ENCODE measurements at places on chromosomes 6 and 20.

DNA sequence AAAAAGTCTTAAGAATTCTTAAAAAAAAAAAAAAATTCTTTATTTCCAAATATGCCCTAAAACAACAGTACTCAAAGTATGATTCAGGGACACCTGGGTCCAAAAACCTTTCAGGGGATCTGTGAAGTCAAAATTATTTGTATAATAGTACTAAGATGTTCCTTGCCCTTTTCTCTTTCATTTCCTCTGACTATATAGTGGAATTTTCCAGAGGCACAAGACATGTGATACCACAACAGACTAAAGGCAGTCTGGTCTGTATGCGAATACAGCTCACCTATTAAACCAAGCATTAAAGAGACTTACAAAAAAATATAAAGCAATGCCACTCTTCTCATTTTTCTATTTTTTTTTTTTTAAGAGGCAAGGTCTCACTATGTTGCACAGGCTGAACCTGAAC, 15.4 kb downstream of the NOL7 start:
- DNase-seq = no peak

DNA sequence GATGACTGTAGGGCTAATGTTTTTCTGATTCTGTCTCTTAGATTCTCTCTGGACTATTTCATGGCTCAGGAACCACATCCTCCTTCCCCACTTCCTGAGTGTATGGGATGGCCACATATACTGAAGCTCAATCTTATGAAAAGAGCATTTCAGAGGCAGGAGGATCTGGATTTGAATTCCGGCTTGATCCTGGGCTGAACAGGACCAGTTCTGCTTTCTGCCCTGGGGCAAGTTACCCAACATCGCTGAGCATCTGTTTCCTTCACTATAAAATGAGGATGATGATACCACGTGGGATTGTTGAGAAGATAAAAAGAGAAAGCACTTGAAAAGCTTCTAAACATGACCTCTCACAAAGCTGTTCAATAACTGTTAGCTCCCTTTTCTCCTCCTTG, 168.4 kb upstream of the TNFAIP3 start:
- no peak for DNase-seq

GRCh38 chr6:147063469-147064031, 140.7 kb upstream of the STXBP5 start:
- no peak for DNase-seq

GRCh38 chr6:15266423-15266996, 20.6 kb downstream of the JARID2 start:
- DNase-seq = no peak

- DNase-seq = no peak
These were observed 78.6 kb downstream of the KIF13A start for GRCh38 chr6:17908831-17909230.

GRCh38 chr20:35490736-35491181, 35.4 kb downstream of the CEP250 start:
- DNase-seq = peak; percentile 55

DNA sequence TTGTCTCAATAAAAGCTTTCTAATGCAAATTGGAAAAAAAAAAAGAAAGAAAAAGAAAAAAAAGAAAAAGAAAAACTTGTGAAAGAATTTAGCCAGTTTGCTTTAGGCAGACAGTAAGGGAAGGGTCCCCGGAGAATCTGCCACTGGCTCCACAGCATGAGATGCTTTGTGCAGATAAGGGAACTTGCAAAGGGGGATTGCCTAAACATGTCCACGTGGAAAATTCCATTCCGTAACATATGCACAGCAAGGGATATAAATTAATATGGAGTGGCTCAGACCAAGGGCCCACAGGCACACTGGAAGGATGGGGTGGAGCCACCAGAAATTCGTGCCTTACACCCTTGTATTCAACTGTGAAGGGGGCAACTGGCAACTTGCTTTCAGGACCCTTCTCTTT, 45.4 kb downstream of the MKKS start:
- no peak for DNase-seq

- DNase-seq = no peak
These were observed 105.2 kb upstream of the MAN1A1 start for GRCh38 chr6:119454714-119455113.

GRCh38 chr20:64232794-64233193, 22.8 kb upstream of the PCMTD2 start:
- DNase-seq = no peak

DNA sequence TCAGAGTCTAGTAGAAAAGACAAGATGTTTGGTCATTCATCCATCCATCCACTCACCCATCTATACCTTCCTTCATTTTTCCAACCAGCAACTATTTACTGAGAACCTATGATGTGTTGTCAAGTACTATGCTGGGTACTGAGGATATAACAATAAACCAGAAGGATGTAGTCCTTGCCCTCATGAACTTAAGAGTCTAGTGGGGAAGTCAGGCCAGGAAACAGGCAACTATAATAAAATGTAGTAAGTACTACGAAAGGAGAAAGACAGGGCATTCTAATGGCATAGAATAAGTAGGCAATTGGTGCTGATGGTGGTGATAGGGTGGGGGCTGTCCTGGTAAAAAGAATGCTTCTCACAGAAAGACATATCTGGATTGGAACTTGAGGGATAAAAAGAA, 245.7 kb downstream of the BTBD9 start:
- no peak for DNase-seq

- DNase-seq = no peak
These were observed 154.0 kb upstream of the KCNG1 start for GRCh38 chr20:51176876-51177275.

DNA sequence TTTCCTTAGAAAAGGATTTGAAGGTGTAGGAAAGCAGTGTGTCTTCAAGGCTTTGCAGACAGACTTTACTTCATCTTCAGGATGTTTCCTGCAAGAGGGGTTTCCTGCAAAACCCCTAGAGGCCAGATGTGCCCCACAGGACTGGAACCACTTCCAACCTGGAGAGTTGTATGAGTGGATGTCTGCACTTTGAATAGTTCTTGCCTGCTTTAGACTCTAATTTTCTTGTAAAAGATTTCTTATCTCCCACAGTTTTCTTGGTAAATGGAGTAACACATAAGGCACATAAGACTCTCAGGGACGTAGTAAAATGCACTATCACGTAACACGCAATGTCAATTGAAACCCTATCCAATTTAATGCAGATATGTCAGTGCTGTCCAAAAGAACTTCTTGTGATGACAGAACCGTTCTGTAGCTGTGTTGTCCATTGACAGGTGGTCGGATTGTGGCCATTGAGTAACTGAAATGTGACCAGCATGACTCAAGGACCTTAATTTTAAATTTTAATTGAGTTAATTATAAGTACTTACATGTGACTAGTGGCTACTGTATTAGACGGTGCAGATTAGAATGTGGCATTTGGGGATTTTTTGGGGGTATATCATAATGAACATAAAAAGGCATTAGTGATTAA, 118.7 kb downstream of the JARID2 start:
- DNase-seq = no peak

DNA sequence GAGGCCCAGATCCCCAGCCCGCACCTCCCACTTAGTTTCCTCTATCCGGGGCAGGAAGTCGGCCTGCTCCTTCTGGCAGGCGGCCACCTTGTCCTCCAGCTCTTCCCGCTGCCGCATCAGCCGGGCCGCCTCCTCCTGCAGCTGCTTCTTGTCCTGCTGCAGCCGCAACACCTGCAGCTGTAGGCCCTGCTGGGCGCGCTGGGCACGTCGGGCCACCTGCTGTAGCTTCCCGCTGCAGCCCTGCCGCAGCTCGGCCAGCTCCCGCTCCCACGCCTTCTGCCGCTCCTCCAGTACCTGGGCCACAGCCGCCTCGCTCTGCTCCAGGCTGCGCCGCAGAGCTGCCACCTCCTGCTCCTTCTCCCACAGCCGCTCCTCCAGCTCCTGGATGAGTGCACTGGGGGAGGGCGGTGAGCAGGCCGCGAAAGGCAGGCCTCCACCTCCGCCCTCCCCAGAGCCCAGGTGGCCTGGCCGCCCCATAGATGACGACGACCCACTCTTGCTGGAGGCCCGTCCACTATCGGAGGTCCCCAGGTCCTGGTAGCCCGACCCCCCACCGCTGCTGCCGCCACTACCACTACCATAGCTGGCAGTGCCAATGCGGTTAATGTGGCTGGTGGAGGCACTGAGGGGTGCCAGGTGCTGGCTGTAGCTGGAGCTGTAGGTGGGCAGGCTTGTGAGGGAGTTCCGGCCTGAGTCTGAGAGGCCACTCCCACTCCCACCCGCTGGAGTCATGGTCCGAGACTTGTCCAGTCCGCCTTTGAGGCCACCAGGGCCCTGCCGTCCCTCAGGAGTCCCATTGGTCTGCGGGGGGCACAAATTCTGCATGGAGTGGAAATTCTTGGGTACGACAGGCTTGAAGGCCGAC, 6.0 kb upstream of the FASTKD5 start:
- DNase-seq = no peak

- DNase-seq = no peak
These were observed 157.5 kb downstream of the SMOC2 start for GRCh38 chr6:168598251-168599117.

GRCh38 chr6:100035873-100036653, 42.0 kb upstream of the MCHR2 start:
- no peak for DNase-seq

GRCh38 chr6:142746524-142746923, 198.5 kb downstream of the HIVEP2 start:
- peak; percentile 17 for DNase-seq

DNA sequence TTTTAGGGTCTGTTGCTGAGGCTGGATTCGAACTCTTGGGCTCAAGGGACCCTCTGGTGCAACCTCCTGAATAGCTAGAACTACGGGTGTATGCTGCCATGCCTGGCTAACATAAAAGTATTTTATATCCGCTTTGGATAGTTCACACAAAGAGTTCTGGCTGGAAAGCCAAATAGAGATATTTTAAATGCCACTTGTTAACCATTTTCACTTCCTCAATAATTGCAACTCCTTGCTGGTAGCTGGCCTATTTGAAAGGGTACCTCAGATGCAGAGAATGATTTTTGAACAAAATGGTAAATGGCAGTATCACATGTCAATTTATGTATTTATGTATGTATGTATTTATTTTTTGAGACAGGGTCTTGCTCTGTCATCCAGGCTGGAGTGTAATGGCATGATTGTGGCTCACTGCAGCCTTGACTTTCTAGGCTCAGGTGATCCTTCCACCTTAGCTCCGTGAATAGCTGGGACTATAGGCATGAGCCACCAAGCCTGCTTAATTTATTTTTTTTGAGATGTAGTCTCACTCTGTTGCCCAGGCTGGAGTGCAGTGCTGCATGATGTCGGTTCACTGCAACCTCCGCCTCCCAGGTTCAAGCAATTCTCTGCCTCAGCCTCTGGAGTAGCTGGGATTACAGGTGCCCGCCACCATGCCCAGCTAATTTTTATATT, 12.9 kb upstream of the JARID2 start:
- no peak for DNase-seq

- DNase-seq = no peak
These were observed 17.9 kb upstream of the ANKRD60 start for GRCh38 chr20:58246346-58246745.

Data from effector CD4-positive, alpha-beta T cell (primary cell).